ENCODE measurements at places on chromosomes 6 and 20.
A peak's percentile ranks its signal among the peaks of the same experiment; 100 is the strongest.

DNA sequence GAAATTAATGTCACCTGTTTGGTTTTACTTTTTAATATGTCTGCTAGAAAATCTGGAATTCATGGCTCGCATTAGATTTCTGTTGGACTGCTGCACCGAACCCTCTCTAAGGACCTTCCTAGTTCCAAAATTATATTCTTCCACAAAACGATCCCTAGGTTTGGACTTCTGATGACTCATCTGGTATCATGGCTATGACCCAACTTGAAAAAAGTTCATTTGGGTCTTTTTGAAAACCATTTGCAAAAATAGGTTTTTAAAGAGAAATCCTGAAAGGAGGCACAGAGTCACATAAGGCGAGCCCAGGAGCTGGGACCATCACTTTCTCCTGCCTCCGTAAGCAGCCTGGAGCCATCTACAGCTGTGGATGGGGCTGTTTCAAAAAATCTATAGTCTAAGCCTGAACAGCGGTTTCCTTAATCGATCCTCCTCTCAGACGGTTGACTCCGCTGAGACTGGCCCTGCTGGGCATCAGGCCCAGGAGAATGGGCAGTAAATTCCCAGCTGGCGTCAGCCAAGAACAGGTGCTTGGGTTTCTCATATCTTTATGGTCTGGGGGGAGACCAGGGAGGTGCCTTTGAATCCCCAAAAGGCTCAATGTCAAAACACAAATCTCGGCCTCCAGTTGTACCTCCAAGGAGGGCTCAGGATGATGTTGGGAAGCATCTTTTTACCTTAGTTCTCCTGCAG, 44.6 kb downstream of the SLC24A3 start:
- DNase-seq = no peak

- no peak for DNase-seq
Observed at GRCh38 chr20:32909451-32909850, 50.7 kb downstream of the EFCAB8 start.

GRCh38 chr6:15248451-15249370, 2.8 kb downstream of the JARID2 start:
- peak; percentile 98 for DNase-seq

DNA sequence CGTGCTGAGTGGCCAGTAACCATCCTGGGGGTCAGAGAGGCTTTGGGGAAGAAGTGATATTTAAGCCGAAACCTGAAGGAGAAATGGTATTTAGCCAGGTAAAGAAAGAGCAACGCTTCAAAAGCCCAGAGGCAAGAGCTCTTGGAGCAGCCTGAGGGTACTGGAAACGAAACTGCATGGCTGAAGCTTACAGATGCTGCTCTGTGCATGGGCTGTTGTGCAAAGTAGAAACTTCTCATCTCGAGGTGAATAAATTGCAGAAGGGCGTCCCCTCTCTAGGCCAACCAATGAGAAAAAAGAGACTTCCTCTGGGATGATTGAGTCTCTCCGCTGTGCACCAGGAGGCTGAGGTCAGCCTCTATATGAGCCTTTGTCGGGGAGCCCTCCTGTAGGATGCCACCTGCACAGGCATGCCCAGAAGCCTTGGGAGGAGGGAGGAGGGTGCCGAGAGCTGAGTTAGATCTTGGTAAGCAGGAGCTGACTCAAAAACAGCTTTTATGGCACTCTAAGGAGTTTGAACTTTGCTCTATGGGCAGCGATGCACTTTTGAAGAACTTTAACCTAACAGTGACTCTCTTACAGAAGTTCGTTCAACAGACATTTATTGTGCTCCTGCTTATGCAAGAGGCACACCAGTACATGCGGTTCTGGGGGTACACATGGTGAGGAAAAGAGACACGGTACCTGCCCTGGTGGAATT, 61.6 kb upstream of the EDN1 start:
- no peak for DNase-seq
